Activated CD4-positive, alpha-beta T cell treated with anti-CD3 and anti-CD28 coated beads, Interleukin-2, amount 50 U/mL, for 48 hours (primary cell): ENCODE measurements at places on chromosomes 16 and 17.

GRCh38 chr17:80730739-80731138 lies 186.1 kb downstream of the RPTOR start:
- no peak for DNase-seq

GRCh38 chr17:78785011-78785662 lies 3.1 kb upstream of the CYTH1 start:
- DNase-seq, result no peak

- DNase-seq, result no peak
Observed at GRCh38 chr17:14712611-14713021, 411.7 kb downstream of the HS3ST3B1 start.

- DNase-seq, result no peak
Observed at GRCh38 chr17:50848711-50849110, 13.3 kb downstream of the WFIKKN2 start.

DNA sequence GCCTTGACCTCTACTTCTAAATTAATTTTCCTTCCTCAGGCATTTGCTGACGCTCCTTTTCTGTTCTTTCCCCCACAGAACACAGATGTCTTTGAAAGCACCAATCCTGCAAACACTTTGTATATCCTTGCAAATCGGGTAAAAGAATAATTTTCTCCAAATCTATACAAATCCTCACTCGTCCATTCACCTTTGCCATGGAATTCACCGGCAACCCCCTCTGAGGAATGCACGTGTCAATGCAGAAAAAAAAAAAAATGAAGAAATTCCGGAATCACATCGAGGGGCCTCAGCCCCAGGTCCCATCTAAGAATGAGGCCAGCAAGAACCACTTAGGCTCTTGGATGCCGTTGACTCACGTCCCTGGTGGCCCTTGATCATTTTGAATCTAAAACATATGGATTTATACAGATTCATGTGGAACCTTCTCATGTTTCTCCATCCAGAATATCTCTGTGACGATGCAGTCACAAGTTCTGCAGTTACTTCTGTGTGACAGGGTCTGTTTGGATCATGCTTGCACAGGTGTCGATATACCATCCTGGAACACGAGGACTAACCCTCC lies 136.9 kb downstream of the RBFOX3 start:
- no peak for DNase-seq

DNA sequence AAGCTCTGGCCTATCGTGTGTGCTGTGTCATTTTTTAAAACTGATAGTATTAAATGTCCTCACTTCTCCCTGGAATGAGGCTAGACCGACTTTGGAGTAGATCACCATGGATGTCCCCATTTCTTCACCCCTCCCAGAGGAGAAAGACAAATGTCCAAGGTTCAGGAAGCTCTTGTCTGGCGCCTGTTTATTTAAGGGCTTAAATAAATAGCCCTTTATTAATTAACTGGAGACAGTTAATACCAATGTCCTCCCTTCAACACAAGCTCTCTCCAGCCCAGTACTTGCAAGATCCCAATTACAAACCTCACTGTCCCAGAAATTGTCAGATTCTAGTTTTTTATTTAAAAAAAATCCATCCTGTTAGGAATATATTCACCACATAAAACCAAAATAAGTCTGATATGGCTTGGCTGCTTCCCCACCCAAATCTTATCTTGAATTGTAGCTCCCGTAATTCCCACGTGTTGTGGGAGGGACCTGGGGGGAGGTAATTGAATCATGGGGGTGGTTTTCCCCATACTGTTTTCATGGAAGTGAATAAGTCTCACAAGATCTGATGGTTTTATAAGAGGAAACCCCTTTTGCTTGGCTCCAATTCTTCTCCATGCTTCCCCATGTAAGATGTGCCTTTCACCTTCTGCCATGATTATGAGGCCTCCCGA lies 344.4 kb downstream of the SHISA9 start:
- no peak for DNase-seq

DNA sequence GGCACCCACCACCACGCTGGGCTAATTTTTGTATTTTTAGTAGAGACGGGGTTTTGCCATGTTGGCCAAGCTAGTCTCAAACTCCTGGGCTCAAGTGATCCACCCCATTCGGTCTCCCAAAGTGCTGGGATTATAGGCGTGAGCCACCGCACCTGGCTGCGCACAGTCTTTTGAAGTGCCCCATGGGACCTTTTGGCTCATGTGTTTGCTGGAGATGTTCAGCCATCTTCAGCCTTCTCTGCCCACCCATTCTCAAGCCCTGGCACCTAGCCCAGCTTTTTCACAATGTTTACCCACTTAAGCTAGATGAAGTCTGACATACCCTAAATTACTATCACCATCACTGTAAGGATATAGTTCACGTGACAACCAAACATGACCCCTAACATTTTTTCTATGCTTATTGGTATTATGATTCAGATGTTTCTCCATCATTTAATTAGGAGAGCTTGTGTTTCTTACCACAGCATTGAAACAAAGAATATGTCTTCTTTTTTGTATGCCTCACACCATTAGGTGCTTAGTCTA lies 32.3 kb downstream of the PECAM1 start:
- no peak for DNase-seq

DNA sequence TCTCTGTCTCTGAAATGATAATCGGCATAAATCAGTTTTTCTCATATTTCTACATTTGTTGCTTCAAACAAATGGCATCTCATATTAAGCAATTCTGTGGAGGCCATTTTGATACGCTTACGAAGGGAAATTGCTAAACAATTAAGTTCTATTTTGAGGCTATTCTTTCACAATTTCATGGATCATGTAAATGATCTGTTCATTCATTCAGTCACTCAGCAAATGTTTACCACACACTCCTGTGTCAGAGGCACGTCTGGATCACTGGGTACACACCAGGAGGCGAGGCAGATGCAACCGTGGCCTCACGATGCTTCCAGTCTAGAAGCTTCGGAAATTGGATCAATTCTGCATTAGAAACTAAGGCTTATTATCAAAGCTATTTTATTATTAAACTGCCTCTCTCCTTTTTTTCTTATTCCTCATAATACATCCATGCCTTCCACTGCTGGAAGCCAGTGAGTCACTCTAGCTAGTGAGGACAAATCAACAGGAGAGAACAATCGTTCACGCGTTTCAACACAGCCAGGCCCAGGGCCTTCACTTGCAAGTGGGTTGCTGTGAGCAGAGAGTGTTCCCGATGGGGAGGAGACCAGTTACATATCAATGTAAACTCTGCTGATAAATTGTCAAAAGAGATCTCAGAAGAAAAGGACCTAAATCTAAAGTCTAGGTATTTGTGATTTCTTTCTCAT lies 11.3 kb upstream of the SLC39A11 start:
- DNase-seq, result no peak

DNA sequence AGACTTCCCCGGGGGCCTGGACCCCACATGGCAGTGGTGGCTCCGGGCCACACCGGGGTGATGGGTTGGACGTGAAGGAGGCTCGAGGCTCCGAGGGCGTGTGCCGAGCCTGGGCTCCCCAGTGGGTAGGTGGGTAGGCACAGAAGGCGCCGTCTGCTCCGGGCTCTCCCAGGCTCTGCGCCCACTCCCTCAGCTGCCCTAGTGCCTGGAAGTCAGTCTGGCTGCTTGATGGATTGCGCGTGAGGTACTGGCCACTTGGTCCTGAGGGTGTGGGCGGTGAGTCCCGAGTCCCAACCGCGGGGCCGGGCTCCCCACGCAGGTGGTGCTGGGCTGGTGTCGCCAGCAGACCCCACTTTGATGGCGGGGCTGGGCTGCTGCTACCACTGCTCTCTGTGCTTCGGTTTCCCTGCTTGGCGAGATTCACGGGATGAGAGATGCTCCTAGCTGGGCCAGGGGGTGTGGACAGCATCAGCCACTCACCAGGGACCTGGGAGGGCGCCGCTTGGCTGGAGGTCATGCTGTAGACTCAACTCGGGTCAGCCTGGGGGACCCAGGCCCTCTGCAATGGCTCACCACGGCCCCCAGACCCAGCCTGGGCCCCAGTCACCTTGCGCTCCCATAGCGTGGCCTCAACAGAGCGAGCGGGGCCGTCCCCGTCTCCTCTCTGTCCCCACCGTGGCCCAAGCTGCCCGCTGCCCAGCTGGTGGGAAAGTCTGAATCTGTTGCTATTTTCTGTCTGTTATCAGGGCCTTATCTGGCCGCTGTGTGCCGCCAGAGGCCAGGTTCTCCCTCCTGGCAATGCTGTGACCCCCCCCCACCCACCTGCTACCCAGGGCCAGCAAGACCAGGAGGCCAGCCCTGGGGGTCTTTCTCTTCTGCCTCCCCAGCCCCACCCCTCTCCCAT lies 26.1 kb downstream of the ZFPM1 start:
- no peak for DNase-seq

- DNase-seq, result no peak
Observed at GRCh38 chr17:39400547-39401411, 647 bp downstream of the FBXL20 start.

DNA sequence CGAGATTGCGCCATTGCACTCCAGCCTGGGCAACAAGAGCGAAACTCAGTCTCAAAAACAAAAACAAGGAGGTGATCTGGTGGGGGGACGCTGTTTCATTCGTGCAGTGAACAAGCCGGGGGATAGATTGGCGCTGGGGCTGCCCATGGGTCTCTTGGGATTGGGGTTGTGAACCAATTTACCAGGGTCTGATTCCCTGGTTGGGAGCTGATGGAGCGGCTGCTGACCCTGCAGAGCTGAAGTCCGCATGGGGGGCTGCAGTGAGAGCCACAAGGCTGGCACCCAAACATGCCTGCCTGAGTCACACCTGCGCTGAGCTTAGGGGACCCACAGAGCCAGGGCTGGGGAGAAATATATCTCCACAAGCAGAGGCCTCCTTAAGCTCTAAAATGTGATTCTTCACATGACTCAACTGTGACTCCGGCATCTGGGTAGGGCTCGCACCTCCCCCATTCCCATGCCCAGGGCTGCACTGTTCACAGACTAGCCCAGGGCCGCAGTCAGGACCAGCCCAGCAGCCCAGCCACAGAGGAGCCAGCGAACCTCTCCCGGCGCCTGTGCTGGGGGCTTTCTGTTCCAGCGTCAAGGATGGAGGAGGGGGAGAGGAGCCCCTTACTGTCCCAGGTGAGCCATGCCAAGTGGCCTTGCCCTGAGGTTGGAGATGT lies 5.0 kb downstream of the TSPAN10 start:
- no peak for DNase-seq

GRCh38 chr17:61200339-61200715 lies 199.3 kb upstream of the TBX2 start:
- DNase-seq, result no peak

DNA sequence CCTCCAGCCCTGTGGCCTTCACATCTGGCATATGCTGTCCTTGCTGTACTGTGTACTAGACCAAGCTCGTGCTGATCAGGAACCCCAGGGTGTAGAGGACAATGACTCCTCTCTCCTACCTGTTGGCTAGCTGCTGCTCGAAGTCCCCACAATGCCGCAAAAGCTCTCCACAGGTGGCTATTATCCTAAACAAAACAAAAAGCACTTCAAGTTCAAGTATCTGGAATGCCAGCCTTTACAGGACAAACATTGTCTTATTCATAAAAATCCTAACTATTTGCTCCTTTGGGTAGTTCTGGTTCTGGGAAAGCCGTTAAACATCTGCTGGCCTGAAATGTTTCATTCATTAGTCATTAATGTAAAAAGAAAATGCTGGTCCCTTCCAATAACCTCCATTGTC lies 42.8 kb downstream of the COG7 start:
- no peak for DNase-seq

DNA sequence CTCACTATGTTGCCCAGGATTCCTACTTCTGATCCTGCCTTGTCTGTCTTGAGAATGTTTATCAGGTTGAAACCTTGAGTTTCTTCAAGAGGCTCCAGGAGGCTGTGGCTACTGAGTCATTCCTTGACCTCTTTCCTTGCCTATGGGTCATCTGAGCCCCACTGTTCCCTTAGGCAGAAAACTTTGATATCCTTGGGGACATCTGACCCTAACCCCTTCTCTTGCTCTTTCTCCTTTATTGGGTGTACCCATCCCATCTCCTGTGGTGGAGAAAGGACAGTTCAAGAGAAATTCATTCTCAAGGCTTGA lies 12.5 kb downstream of the ARL4D start:
- no peak for DNase-seq

DNA sequence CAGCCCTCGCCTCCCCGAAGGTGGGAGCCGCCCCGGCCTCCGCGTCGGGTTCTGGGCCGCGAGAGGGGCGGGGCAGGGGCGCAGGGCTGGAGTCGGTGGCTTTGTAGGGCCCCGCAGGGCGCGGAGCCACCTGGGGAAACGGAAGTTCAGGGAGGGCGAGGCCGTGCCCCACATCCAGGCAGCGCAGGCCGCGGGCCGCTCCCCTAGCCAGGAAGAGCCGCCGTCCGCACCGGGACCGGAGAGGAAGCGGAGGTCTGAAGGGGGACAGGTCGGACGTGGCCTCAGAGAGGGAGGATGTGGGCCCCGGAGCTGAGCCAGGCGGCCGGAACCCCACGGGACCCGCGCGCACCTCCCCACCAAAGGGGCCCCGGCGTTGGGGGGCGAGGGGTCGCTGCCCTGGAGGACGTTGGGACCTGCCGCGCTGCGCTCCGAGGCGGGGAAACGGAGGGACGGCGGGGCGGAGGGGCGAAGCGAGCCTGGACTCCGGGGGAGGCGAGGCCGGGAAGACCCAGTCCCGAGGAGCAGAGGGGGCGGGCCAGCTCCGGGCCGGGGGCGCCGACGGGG lies 482 bp upstream of the SLC16A3 start:
- DNase-seq, result peak; percentile 70

- DNase-seq, result no peak
Observed at GRCh38 chr17:30312226-30312625, 20.5 kb upstream of the BLMH start.

DNA sequence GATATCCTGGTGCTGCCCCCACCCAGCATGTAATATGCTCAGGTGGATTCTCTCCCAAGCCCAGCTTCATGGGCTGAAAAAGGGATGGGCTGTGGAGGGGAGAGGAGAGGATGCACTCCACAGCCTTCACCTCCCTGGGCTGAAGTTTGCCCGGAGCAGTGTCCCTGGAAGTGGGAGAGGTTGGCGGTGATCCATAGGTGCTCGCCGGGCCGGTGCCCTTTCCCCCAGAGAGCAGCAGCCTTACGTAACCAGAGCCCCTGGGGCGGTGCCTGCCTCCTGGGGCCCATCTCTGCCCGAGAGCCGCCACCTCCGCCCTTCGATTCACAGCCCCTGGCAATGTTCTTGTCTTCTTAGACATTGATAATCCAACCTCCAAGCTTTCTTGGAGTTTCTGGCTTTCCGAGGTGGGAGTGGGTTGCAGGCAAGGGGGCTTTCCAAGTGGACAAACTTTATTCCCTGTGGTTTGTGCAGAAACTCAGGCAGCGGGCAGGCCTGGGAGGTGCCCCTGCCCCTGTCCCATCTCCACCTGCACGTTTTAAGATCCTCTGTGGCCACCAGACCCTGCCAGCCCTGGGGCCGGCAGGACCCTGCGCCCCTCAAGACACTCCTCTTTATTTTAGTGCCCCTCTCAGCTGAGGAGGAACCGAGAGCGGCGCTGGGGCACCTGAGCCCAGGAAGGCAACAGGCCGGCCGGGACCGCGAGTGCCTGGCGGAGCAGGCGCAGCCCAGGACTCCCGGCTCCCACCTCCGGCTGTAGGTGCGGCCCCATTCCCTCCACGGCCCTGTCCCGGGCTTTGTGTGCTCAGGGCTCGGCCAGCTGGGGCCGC lies 3.1 kb upstream of the WDR90 start:
- DNase-seq, result no peak
